ENCODE measurements at places on chromosomes 11 and 22. TPM values are rescaled to one million over a fixed set of nuclear protein-coding genes. Genes with fewer than 3 reads are reported as not detected.

- no peaks in the 10 kb centered on the region for H3K27me3 ChIP-seq
- no peaks in the 10 kb centered on the region for H3K36me3 ChIP-seq
- H3K27ac ChIP-seq, result no peak overlapping the region
- no peaks in the 10 kb centered on the region for H3K4me1 ChIP-seq
- no peak overlapping the region for H3K4me3 ChIP-seq
- DNase-seq, result no peak
Observed at GRCh38 chr11:25961539-25961938, 370.4 kb upstream of the ANO3 start.

- no peaks in the 10 kb centered on the region for H3K4me1 ChIP-seq
- H3K27ac ChIP-seq, result no peak overlapping the region
- H3K27me3 ChIP-seq, result peaks cover 2% of the 10 kb centered on the region
- DNase-seq, result no peak
- H3K4me3 ChIP-seq, result no peak overlapping the region
- no peaks in the 10 kb centered on the region for H3K36me3 ChIP-seq
Observed at GRCh38 chr11:32039149-32039548, 51.7 kb upstream of the RCN1 start.

- H3K4me3 ChIP-seq, result no peak overlapping the region
- H3K27ac ChIP-seq, result no peak overlapping the region
- no peaks in the 10 kb centered on the region for H3K4me1 ChIP-seq
- H3K36me3 ChIP-seq, result no peaks in the 10 kb centered on the region
Observed at GRCh38 chr11:130516554-130517505, 68.4 kb downstream of the ADAMTS15 start.

The PIH1D2 gene
- 0.49 TPM for total RNA-seq

DNA sequence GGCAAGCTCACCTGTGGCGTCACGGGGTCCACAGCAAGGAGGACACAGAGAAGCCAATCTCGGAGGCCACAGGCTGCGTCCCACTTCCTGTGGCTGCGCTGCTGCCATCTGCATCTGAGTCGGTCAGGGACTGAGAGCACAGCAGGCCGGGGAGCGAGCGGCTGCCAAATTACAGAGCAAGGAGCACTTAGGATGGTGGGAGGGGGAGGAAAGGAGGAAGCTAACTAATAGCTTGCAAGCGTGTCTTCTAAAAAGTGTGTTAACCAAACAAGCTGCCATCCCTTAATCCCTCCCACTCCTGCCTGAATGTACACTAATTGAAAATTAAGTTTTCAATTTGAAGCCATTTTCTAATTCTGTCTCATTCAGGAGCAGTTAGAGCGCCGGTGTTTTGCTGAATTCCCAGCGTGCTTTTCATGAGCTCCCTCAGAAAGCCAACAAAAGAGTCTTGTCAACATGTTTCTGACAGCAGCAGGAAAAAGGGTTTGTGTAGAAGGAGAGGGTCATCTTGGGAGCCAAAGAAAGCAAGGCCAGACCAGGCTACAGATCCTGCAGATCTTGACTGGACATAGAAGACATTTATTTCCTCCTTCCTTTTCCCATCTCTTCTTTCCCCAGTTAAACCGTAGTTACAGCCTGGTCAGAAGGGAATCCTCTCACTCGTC lies 42.4 kb upstream of the API5 start:
- no peaks in the 10 kb centered on the region for H3K4me1 ChIP-seq
- no peaks in the 10 kb centered on the region for H3K27me3 ChIP-seq
- H3K4me3 ChIP-seq, result no peak overlapping the region
- no peaks in the 10 kb centered on the region for H3K36me3 ChIP-seq
- no peak for DNase-seq

GRCh38 chr11:16013649-16014275 lies 342.6 kb downstream of the SOX6 start:
- no peaks in the 10 kb centered on the region for H3K27me3 ChIP-seq
- no peak overlapping the region for H3K27ac ChIP-seq
- H3K36me3 ChIP-seq, result no peaks in the 10 kb centered on the region
- no peak for DNase-seq

The PACSIN3 gene
- 24.6 TPM for total RNA-seq

The FADS2 gene
- total RNA-seq, result 167 TPM

DNA sequence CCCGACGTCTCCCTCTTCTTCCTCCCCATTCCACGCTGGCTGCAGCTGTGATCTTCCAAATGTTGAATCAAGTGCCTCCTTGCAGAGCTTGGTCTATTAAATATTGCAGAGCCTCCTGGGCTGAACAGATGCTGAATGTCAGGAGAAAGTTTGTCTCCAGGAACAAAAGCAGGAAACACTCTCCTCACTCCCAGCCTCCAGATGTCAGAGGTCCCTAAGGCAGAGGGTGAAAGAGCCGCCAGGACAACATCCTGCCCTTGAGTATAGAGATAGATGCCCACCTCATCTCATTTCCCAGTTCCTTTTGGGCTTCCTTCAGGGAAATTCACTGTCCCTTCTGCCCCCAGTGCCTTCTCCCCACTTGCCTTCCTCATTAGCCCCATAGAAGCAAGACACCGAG lies 40.8 kb upstream of the IGSF9B start:
- H3K27ac ChIP-seq, result no peak overlapping the region
- DNase-seq, result peak; percentile 8
- no peaks in the 10 kb centered on the region for H3K4me1 ChIP-seq
- H3K36me3 ChIP-seq, result no peaks in the 10 kb centered on the region
- no peak overlapping the region for H3K4me3 ChIP-seq

DNA sequence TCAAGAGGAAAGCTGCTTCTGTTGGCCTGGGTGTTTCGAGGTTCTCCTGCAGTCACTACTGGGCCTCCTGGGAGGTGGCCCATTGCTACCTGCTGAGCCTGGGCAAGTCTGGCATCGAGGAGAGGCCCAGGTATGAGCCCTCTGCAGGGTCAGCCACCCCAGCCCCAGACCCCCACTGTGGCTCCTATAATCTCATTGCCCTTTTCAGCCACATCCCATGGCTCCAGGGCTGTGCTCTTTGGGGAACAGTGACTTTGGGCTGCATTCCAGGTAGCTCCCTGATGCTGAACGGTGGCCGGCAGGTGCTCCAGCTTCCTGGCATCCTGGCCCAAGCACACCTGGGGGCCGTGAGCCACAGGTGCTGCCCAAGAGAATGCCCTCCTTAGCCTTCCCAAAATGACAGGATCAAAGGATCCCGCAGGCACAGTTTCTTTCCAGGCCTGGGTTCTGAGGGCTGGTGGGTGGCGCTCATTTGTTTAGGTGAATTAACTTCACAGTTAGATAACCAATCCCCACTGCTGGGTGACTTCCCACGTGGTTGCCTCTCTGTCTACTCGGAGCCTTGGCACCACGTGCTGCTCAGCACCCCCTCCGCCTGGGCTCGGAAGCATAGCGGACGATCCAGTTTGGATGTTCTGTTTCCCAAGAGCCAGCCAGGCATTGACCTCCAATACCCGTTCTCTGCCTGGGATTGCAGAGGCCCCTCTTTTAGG lies 97.4 kb downstream of the BCR start:
- no peak overlapping the region for H3K4me3 ChIP-seq
- H3K4me1 ChIP-seq, result no peaks in the 10 kb centered on the region
- H3K27ac ChIP-seq, result no peak overlapping the region
- DNase-seq, result no peak
- H3K27me3 ChIP-seq, result no peaks in the 10 kb centered on the region

- H3K27me3 ChIP-seq, result no peaks in the 10 kb centered on the region
- H3K4me3 ChIP-seq, result no peak overlapping the region
- no peak for DNase-seq
- H3K36me3 ChIP-seq, result peaks cover 6% of the 10 kb centered on the region
- H3K4me1 ChIP-seq, result no peaks in the 10 kb centered on the region
Observed at GRCh38 chr11:111719379-111719778, 46.8 kb downstream of the PPP2R1B start.

- no peaks in the 10 kb centered on the region for H3K36me3 ChIP-seq
- no peak for DNase-seq
- no peak overlapping the region for H3K4me3 ChIP-seq
- no peak overlapping the region for H3K27ac ChIP-seq
Observed at GRCh38 chr11:77035039-77035438, 841 bp downstream of the B3GNT6 start.

The B3GAT1 gene
- total RNA-seq, result 0.39 TPM

The KCTD14 gene
- total RNA-seq, result 1.7 TPM

- H3K27ac ChIP-seq, result no peak overlapping the region
- H3K4me3 ChIP-seq, result no peak overlapping the region
- DNase-seq, result no peak
- H3K36me3 ChIP-seq, result no peaks in the 10 kb centered on the region
- no peaks in the 10 kb centered on the region for H3K4me1 ChIP-seq
- no peaks in the 10 kb centered on the region for H3K27me3 ChIP-seq
Observed at GRCh38 chr11:113142508-113142907, 171.9 kb upstream of the TTC12 start.

GRCh38 chr22:31344578-31345330 lies 1.4 kb downstream of the PATZ1 start:
- no peaks in the 10 kb centered on the region for H3K4me1 ChIP-seq
- no peaks in the 10 kb centered on the region for H3K27me3 ChIP-seq
- no peak overlapping the region for H3K27ac ChIP-seq
- peak overlapping the region; percentile 94 for H3K4me3 ChIP-seq
- peak; percentile 80 for DNase-seq

The ASCL2 gene
- total RNA-seq, result 0.62 TPM

The CARS1 gene
- 38.9 TPM for total RNA-seq

DNA sequence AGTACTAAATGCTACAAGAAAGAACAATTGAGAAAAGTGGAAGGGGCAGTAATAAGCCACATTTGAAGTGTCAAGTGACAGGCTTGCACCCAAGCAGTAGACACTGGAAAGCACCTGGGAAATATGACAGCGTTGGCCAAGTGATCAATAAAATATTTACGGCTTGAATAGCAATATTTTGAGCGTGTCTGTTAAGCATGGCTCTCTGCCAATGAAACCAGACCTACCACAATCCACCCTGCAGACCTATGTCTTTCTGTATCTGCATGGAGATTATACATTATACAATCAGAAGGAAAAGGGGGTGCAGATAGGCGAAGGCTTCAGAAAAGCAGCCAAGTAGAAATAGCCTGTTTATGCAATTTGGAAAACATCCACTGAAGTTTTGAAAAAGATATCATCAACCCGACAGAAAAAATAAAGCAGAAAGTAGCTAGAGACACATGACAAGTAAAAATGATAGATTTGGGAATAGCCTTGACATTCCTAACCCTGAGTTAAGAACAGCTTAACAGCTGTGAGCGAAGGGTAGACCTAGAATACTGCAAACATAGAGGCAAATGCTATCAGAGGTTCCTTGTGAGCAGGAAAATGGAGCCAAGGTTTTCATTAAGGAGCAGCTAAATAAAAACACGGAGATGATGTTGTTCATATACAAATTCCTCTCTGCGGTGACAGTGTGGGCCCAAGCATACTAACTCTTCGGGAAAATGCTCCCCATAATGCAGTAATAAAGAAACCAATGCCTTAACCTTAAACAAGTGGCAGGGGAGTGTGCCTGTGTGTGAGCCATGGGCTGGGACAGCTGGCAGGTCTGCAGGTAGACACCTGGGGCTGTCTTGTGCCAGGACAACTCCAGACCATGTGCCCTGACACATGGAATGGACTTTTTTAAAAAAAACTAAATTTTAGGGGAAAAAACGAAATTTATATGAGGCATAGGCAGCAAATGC lies 71.3 kb downstream of the ETS1 start:
- DNase-seq, result no peak
- peaks cover 15% of the 10 kb centered on the region for H3K4me1 ChIP-seq
- no peak overlapping the region for H3K27ac ChIP-seq
- H3K36me3 ChIP-seq, result no peaks in the 10 kb centered on the region
- H3K27me3 ChIP-seq, result no peaks in the 10 kb centered on the region
- no peak overlapping the region for H3K4me3 ChIP-seq

Data from aorta (tissue), 5 donors.